ENCODE measurements at places on chromosomes 13 and 19. TPM values are rescaled to one million over a fixed set of nuclear protein-coding genes. Genes with fewer than 3 reads are reported as not detected.

Gene TBXA2R
- 1.2 TPM for total RNA-seq

DNA sequence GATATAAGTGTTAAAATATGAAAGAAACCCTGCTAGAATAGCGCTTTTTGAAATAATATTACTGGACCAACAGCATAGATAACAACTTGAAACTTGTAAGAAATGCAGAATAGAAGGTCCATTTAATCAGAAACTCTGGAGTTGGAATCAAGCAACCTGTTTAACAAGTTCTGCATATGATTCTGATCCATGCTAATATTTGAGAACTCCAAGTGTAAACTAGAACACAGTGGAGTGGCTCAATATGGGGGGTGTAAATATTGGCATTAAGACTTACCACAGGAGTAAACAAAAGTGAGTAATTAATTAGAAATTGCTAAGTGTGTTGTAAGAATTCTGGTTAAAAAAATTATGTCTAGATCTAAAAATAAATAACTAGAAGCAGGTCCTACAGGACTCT is 151.2 kb downstream of the SLITRK1 start:
- no peak for DNase-seq

DNA sequence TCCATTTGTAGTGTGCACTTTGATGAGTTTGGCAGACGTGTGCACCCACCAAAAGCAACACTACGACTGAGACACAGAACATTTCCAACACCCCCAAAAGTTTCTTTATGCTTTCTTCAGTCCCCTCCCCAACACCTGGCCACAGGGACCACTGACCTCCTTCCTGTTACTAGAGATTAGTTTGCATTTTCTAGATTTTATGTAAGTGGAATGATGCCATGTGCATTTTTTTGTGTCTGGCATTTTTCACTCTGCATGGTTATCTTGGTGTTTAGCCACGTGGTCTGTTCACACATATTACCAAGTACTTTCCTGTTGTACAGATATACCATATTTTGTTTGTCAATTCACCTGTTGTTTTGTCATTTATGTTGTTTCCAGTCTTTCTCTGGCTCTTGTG is 44.6 kb upstream of the URI1 start:
- no peak for DNase-seq

DNA sequence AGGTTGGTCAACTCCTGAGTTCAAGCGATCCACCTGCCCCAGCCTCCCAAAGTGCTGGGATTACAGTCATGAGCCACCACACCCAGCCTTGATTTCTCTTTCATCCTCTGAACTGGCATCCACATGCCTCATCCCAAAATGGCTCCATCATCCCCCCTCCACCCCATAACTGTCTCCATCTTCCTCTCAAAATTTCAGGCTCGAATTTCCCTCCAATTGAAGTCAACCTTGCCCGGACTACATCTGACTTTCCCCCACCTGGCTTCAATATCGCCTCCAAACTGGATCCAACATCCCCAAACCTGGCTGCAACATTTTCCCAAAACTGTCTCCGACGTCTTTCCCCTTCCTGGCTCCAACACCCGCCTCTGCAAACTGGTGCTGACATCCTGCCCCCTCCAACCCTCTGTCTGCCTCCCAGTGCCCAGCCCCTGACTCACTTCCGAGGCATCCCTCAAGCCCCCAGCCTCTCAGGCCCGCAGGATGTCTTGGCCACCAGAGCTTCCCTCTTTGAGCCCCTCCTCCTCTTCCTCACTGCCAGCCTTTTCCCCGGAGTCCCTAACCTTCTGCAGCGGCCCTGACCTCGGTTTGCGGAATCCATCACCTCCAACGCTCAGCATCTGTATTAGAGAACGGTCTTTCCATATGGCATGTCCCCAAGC is 943 bp downstream of the EXOC3L2 start:
- DNase-seq: no peak

DNA sequence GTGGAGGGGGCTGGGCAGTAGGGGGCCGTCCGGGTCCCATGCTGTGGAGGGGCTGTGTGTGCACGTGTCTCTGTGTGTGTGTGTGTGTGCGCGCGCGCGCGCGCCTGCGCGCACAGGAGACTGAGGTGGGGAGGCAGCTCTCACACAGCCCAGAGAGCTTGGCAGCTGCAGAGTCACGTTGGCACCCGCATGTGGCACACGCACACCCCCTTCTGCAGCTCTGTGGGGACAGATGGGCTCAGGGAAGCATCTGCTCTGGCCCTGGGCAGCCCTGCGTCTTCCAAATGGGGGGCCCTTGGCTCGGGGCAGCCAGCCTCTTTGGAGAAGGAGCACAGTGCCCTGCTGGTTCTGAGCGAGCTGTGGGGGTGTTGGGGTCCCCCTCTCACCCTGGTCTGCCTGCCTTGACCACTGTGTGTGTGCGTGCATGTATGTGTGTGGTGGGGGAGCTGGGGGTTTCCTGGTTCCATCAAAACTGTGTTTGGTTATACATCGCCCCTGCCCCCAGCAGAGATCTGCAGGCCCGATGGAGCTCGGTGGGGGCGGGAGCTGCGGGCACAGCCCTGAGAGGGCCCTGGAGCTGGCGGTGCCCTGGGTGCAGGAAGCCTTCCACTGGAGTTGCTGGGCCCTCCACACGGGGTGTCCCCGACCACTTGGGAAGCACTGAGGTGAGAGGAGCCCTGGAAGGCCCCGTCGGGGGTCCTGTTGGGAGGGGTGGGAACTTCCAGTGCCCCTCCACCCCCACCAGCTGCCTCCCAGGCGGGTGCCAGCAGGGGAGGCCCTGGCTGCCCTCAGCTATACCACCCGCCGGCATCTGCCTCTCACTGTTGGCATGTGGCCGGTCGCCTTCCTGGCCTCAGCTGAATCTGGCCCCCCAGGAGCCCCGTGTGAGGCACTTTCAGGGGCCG is 67.1 kb downstream of the KDM4B start:
- no peak for DNase-seq

Data from NCI-H460 (cell line).